Caki2 (cell line): ENCODE measurements at places on chromosomes 5 and 9.

DNA sequence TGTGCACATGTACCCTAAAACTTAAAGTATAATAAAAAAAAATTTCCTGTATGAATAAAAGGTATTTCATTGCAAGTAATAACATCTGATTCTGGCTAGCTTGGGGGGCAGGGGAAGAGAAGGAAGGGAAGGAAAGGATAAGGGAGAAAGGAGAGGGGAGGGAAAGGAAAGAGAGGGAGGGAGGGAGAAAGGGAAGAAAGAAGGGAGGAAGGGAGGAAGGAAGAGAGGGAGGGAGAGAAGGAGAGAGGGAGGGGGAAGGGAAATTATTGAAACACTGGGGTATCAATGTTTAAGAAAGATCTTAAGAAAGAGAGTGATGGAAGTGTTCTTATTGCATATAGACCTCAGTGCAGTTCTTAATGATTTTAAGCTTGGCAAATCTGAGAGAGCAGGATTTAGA is 129.8 kb upstream of the ZNF366 start:
- no peak for DNase-seq

DNA sequence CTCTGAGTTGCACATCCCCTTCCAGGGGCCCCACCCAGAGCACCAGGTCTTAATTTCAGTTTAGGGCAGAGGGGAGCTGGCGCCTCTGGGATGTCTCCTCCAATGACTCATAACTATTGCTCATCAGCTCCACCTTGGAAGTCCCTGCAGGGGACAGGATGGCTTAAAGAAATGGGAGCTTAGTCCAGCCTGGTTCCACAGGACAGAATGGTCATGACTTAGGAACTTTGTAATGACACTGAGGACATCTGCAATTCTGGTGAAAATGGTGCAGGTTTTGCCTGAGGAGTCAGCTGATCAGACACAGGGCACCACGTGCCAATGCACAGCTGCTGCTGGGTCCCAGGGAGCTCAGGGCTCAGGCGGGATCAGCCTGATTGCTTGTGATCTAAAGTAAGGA is 16.4 kb upstream of the PPP1R26 start:
- DNase-seq = peak; percentile 41

DNA sequence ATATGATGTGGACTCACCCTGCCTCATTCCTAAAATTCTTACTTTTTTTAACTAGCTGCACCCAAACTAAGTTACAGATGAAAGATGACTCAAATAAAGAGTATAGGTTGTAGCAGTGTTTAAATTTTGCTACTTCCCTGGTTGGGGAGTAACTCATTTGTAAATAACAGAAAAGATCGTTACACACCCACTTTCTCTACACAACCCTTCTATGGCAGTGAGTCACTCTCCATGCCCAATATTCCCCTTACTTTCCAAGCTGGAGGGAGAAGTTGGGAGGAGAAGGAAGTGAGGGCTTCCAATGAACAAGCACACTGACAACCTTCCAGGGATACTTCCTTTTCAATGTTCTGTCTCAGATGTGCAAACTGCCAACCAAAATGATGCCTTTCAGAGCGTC is 1.9 kb downstream of the RASEF start:
- peak; percentile 57 for DNase-seq

- DNase-seq = peak; percentile 46
These were observed 7.1 kb downstream of the PHYHD1 start for GRCh38 chr9:128927731-128928411.

DNA sequence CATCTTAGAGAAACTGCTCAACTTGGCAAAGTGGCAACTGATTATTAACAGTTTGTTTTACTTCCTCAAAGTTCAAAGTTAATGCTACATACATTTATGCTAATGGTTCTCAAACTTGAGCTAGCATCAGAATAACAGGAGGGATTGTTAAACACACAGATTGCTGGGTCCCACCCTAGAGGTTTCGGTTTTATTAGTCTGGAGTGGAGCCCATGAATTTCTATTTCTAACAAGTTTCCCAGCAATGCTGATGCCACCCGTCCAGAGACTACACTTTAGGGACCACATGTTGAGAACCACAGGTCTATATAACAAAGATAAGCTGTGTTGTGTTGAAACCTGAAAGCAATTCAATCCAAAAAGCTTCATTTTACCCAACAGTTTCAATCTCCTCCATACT is 95.3 kb downstream of the FBXW11 start:
- DNase-seq = no peak

- DNase-seq = no peak
These were observed 226.1 kb upstream of the PIK3R1 start for GRCh38 chr5:67989456-67989855.

DNA sequence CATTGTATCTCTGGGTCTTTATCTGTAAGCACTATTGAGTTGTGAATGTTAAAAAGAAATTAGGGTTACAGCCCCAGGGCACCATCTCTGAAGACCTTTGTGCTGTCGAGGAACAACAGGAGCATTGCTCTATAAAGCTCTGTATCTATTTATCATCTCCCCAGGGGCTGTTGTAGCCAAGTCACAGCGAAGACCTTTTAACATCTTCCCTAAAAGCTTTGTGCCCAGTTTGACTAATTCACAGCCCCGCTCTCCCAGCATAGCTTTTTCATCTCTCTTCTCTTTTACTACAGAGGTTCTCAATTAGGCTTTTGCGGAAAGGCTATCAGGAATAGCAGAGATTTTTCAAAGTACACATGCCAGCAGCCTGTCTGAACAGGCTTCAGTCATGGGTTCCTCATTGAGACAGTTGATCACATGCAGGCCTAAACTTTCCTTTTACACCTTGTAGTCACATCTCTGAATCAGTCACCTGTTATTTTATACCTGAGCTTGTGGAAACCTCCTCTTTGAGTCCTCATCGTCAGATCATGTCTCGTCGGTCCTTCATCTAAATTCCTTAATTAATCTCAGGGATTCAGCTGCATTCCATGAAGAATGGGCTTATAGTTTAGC is 140.5 kb downstream of the NPR3 start:
- no peak for DNase-seq

- DNase-seq = peak; percentile 72
These were observed 9.4 kb downstream of the ERAP2 start for GRCh38 chr5:96885518-96886338.

- DNase-seq = no peak
These were observed 8.7 kb downstream of the GAPT start for GRCh38 chr5:58499941-58500340.

- no peak for DNase-seq
These were observed 204.1 kb upstream of the EFNA5 start for GRCh38 chr5:107874795-107875194.

GRCh38 chr9:71384343-71384742 is 262.9 kb upstream of the TRPM3 start:
- DNase-seq = no peak

DNA sequence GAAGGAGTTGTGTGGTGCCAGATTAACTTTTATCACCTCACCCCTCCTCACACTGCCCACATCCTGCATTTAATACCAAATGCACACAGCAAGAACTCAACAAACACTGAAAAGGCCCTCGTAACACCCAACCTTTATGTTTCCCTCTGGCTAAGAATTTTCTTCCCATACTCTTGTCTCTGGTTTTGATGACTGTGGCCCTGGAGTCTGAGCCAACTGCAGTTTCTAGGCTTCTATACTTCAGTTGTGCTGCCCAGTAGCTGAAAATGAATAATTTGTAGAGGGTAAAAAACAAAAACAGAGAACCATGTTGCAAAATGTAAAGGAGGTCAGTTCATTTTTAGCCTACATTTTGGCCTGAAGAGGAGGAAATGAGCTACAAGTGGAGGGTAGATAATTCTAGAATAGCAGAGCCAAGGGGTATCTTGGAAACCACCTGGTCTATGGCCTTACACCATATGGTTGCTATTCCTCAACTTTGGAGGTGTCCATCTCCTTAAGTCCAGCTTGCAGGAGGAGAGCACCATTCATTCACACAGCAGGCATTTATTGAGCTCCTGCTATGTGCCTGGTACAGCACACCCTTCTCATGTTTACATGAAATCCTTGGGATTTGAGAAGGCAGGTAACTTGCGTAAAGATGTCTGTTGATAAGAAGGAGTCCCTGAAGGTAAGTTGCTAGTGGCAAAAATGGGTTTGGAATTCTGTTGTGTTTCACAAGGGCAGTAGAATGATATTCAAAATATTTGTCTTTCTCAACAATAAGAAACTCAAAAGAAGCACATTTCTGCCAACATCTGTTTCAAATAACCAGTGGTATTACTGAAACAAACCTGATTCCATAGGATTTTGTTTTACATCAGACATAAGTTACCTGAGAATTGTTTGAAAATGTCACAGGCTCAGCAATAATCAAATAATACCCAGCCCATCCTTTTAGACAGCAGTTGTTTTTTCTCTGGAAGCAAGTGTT is 83.8 kb upstream of the TNFAIP8 start:
- DNase-seq = no peak

GRCh38 chr9:137760426-137760825 is 117.2 kb upstream of the CACNA1B start:
- no peak for DNase-seq

GRCh38 chr9:5799314-5799713 is 33.6 kb downstream of the ERMP1 start:
- peak; percentile 58 for DNase-seq

DNA sequence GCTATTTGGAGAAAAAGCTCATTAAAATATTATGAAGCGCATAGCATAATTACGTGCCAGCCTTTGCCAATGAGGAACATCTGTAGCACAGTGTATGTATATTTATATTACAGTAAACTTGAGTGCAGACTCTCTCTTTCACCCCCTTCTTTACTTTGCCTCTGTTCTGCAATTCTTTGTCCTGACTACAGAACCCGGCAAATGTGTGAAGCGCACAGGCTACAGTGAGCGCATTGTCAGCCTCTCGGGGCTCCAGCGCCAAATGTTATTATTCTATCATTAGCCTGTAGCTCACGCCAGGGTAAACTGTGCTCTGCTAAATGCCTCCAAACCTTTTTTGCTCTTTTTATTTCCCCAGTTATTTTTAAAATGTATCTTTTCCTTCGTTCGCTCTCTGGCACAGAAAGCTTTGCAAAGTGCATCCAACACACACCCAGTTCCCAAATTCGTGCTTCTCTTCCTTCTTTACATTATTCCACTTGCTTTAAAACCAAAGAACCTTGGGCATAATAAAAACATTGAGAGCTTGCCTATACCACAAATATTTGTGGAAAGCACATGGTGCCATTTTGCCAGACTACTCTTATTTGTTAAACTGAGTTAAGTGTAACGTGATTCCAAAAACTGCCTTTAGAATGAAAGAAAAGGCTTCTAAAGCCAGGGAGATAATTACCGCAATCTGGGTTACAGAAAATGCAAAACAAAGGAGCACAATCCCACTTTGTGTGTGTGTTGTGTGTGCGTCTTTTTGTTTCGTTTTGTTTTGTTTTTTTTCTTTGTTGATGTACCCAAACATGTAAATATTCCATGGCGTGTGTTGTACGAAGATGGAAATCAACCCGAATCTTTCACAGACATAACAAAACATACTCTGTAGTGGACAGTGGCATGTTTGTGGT is 164.1 kb upstream of the MPDZ start:
- DNase-seq = no peak

DNA sequence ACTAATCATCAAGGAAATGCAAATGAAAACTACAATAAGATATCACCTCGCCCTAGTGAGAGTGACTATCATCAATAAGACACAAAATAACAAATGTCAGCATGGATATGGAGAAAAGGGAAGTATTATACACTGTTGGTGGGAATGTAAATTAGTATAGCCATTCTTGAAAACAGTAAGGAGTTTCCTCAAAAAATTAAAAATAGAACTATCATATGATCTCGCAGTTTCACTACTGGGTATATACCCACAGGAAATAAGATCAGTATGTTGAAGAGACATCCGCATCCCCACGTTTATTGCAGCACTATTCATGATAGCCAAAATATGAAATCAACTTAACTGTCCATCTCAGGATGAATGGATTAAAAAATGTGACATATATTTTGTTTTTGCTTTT is 31.6 kb upstream of the STK32A start:
- no peak for DNase-seq

- peak; percentile 36 for DNase-seq
These were observed 2.0 kb upstream of the ZNF462 start for GRCh38 chr9:106860721-106861639.

DNA sequence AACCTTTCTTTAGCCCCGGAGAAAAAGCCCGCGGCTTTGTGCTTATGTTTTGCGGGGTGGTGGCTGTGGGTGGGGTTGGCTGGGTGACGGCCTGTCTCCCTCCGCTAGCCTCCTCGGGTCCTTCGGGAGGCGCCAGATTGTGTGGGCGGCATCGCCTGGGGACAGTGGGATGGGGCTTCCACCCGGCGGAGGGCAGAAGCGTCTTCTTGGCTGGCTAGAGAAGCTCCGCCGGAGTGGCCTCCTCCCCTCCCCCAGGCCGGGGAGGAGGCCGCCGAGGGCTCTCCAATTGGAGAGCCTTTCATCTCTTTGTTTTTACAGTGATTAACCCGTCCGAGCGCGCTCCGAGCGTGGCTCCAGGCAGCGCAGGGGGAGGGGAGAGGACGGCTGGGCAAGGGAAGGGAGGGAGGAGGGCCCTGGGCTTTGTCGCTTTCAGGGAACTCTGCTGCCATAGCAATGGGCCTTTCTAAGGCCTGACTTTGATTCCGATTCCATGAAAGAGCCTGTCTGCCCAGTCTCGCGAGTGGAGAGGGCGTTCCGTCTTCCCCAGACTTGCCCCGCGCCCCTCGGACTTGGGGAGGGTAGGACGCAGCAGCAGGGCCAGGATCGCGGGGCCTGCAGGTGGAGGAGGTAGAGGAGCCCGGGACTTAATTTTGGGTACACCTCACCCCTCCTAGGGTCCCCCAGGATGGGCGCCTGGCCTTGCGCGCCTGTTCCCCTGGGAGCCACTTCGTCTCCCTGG is 36.7 kb upstream of the TIFAB start:
- peak; percentile 90 for DNase-seq

DNA sequence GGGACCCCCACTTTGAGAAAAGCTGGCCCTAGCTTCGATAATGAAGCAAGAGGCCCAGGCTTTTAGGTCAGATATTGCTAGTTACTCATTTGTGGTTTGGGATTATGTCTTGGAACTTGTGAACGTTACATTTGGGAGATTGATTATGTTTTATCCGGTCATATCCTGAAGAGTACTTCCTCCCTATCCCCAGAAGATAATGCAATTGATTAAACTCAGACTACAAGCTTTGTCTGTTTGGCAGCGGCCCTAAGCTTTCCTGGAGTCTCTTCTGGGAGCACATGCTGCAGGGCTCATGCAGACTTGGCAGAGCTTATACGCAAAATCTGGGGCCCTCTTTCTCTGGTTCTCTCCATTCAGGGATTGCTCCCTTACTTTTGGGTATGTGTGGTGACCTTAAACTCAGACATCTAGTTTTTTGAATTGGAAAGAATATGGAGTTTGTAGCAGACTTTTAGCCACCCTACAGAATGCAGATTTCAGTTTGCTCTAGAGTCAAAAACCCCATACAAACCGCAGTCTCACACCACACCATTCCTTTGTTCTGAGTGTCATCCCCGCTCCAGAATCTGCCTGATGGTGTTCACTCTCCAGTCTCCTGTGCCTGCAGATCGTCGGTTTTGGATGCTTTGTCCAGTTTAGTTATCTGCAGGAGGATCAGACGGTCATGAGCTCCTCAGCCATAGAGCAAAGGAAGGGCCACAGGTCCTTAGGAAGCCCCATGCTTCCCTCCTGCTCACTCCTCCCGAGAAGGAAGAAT is 449.5 kb upstream of the TRPC7 start:
- DNase-seq = no peak
